ENCODE measurements at places on chromosomes 12 and 14.
A peak's percentile ranks its signal among the peaks of the same experiment; 100 is the strongest.

- DNase-seq = no peak
These were observed 38.1 kb upstream of the PTCSC3 start for GRCh38 chr14:36214476-36215216.

DNA sequence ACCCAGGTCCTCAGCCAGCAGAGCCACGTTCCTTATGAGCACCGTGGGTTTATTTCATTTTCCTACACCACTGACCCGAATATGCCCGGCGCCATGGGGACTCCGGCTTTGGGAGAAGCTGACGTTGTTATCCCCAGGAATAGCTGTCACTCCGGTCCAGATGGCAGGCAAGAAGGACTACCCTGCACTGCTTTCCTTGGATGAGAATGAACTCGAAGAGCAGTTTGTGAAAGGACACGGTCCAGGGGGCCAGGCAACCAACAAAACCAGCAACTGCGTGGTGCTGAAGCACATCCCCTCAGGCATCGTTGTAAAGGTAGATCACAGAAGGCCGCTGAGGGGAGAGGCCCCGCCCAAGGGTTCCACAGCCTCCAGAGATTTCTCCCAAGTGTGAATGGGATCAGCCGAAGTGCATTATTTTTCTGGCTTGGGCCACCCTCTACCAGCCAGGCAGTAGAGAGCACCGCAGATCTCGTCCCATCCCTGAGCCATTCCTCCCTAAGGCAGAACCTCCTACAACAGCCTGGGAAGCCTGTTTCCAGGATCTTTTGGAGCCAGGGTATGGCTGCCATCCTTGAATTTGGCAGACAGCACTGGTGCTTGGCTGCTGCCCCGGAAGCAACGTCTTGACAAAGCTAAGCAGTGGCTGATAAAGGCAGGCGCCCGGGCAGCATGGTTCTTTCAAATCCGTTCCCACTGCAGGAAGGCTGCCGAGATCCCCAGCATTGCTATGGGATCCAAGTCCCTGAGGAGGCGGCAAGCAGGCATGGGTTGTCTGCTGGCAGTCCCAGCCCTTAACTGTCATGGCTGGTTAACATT lies 17.8 kb downstream of the CDK2AP1 start:
- DNase-seq = no peak

DNA sequence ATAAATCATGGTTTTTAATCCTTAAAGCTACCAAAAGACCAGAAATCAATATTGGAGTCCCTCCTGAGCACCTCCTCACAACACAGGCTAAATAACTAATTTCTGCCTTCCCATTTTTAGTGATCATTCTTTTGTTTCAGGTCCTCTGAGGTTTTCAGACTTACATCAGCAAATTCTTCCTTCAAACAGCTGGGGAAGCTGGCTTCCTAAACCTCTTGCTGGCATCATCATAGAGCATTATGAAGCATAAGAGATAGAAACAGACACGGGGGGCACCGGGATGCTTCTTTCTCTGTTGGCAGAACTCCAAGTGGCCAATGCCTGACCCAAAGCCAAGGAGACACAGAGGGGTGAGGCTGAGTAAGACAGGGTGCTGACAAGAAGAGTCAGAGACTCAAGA lies 47.9 kb upstream of the DBX2 start:
- no peak for DNase-seq

DNA sequence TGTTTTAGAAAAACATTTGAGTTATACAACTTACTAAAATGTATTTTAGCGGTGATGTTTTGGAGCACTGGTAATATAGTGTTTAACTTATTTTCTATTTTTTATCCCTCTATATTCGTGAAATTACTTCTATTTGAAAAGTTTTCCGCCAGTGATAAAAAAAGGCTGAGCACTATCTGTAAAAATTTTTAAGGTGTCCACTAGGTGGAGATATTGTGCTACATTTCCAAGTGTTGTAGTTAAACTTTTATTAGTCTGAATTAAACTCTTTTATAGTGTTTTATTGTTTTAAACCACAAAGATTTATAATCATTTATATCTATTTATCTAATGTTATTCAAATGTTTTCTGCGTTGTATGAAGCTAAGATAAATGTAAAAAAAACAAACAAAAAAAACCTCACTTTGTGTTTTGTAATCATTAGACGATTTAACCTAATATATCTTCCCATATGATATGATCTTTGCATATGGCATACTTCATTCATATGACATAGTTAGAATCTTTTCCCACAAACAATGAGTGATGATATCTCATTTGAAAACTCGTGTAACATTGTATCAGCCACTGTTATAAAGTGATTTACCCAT lies 11.8 kb downstream of the ALG10B start:
- DNase-seq = peak; percentile 40

GRCh38 chr12:53561590-53561953 lies 54.3 kb upstream of the NPFF start:
- peak; percentile 93 for DNase-seq

- no peak for DNase-seq
These were observed 29.8 kb downstream of the NCOR2 start for GRCh38 chr12:124537525-124538193.

- no peak for DNase-seq
These were observed 275.7 kb upstream of the CRY1 start for GRCh38 chr12:107369006-107369405.

DNA sequence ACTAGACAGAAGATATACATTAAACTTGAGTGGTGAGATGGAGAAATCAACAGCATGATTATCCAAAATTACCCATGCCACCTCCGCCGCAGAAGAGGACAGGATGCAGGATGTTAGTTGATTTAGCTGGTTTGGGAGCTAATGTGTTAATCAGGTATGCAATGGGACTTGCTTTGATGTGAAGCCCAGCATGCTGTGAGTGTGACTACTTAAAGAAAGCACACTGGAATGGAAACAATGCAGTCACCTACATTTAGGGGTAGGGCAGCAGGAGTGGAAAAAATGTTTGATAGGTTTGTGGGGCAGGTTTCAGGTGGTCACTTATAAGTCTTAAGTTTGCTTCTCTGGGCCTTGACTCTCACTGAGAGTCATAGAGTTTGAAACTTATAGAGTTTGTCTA lies 170.0 kb upstream of the DAAM1 start:
- no peak for DNase-seq

All from astrocyte of the spinal cord (primary cell).